Left cardiac atrium (tissue), 4 donors: ENCODE measurements at places on chromosomes 6 and 20. TPM values are rescaled to one million over a fixed set of nuclear protein-coding genes. Genes with fewer than 3 reads are reported as not detected.

The LHFPL5 gene
- not detected for total RNA-seq

DNA sequence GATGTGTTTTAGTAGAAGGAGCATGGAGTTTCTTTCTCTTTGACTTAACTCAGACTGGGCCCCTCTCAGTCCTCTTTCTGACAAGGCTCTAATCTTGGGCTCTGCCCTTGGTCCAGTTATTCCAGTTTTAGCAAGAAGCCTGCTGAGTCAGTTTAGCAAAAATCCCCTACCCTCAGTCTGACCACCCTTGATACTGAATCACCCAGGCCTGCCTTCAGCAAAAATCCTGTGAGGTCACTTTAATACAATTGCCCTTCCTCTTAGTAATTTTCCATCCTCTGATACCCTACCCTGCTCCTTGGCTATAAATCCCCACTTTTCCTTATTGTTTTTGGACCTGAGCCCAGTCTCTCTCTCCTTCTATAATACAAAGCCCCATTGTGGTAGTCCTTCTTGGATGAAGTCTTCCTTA, 326.7 kb upstream of the NOX3 start:
- no peak for DNase-seq

GRCh38 chr20:5327356-5327755, 10.6 kb upstream of the PROKR2 start:
- no peak for DNase-seq

DNA sequence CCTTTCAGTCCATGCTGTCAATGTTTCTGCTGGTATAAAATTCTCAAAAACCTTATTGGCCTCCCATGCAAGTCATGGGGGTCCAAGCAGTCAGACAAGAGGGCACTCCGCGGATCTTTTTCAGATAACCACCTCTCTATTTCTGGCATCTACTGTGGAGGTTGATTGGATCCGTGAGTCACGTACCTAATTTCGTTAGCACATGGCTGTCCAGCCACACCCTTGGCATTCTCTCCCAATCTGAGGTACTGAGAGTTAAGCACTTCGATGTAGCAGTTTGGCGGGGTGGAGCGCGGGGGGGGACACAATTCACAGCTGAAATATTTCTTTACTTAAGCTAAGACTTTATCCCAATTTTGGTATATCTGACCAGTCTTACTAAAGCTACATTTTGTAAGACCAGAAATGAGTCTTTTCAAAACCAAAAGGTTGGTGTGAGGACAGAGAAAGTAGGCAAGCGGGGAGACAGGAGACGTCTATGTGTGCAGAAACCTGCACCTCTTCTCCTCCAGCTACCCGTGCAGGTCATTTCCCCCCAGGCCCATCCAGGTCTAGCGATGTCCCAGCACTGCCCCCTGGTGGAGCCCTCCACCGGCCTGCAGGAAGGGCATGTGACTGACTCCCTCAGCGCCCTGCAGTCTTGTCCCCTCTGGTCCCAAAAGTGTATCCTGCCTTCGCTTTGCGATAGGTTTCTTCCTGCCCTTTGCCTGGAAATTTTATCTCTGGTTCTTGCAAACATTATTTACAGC, 113.1 kb downstream of the ADAT2 start:
- DNase-seq = peak; percentile 32

- DNase-seq = peak; percentile 44
Observed at GRCh38 chr6:125791151-125791819, 525 bp downstream of the NCOA7 start.

- no peak for DNase-seq
Observed at GRCh38 chr6:105507811-105508210, 104.9 kb upstream of the PREP start.

GRCh38 chr6:168700880-168701279, 259.9 kb downstream of the SMOC2 start:
- no peak for DNase-seq
